Stimulated activated CD4-positive, alpha-beta T cell treated with anti-CD3 and anti-CD28 coated beads, TNF-alpha, amount 100 ng/mL, for 4 hours (primary cell): ENCODE measurements at places on chromosomes 3 and 15.

DNA sequence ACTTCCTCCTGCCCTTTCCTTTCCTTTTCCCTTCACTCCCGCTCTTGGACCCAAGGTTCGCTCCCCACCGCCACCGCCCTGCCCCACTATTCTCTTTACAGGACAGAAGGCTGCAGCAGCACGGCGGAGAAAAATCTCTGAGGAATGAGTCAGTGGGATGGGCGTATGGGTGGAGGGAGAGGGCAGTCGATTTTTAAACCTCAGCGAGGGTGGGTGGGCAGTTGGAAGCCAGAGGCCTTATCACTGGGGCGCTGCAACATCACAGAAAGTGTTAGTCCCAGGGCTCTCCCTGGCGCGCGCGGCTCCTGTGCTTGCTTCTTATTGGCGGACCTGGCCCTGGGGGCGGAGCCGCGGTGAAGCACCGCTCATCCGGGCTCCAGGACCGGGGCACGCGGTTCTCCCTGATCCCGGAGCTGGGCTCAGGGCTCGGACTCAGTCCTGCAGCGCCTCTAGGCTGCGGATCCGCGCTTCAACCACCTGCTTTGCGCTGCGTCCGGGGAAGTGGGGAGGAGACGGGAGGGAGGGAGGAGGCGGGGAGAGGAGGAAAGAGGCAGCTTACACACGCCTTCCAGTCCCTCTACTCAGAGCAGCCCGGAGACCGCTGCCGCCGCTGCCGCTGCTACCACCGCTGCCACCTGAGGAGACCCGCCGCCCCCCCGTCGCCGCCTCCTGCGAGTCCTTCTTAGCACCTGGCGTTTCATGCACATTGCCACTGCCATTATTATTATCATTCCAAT lies at the start of gene ALCAM:
TSS of gene ALCAM (plus strand) at position 584 of the 737 bp plus-strand sequence.
- DNase-seq, result peak; percentile 62

- DNase-seq, result no peak
These were observed 14.8 kb downstream of the ARNT2 start for GRCh38 chr15:80418892-80419537.

- DNase-seq, result no peak
These were observed 107.9 kb downstream of the APBA2 start for GRCh38 chr15:28993720-28994053.

GRCh38 chr15:67117370-67117769 lies 52.0 kb downstream of the SMAD3 start:
- no peak for DNase-seq

DNA sequence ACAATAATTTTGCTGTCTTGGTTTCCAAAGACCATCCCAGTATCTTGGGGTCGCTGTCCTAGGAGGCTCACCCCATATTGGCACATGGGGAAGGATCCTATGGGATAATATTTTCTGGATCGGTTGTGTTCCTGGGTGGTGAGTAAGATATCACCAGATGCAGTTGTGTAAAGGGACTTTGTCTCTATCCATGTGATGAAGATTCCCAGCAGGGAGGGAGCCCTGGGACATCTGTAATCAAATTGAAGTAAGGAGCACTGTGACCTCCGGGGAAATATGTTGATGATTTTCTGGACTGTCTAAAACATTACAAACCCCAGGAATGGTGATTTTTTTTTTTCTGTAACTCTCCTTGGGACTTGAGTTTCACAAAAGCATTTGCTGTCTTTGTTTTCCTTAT lies 36.2 kb upstream of the LRTM1 start:
- DNase-seq, result no peak

DNA sequence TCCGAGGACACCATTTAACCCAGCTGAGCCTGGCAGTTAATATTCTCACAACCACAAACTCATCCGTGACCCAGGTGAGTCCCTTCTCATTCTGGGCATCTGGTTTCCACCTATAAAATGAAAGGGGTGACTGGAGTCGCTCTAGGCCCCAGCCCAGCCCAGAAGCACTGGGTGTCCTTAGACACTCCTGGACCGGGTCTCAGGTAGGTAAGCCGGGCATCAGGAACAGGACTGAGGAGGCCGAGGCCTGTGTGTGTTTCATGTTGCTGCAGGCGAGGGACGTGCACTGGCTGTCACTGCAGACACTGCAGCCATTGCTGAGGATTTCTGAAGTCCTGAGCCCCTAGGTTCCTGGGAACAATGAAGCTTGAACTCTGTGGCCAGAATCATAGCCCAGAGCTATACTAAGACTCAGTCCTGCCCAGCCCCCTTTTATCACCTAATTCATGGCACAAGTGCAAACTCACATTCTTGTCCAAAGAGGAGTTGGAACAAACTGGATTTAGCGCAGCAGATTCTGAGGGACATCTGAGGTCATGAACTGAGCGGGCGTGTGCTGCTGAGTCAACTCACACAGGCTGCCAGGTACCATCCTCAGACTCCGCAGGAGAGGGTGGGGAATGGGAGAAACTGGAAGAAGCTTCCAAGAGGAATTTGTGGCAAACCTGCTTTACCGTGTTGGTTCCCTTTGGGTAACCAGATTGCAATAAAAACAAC lies 184.9 kb downstream of the FAM43A start:
- DNase-seq, result no peak

DNA sequence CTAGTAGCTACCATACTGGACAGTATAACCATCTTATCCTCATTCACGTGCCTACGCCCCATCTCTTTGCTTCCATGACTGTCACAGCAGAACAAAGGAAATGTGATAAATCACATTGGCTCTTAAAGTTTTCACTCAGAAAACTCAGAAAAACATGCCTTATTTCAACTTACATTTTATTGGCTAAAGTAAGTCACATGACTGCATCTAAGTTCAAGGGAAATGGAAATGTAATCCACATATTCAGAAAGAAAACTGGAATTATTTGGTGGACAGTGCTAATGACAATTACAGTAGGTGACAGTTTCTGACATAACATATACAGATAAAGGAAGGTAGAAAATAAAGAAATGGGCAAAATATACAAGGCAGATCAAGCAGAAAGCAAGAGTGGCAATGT lies 37.4 kb upstream of the VILL start:
- DNase-seq, result no peak

DNA sequence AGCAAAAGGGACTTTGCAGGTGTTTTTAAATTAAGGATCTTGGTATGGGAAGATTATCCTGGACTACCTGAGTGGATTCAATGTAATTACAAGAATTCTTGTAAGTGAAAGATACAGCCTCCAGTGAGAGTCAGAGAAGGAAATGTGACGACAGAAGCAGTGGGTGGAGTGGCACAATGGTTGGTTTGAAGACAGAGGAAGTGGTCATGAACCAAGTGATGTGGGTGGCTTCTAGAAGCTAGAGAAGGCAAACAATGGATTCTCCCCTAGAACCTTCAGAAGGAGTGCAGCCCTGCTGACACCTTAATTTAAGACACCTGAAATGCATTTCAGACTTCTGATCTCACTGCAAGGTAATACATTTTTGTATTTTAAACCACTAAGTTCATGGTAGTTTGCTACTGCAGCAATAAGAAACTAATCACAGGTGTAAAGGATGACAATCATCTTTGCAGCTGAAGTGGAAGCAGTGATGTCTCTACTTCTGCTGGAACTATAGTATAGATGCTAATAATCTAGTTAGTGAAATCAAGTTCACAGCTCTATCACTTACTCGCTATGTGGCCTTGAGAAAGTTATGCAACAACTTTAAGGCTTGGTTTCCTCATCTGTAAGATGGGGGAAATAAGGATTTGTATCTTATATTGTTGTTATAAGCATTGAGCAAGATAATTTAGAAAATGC lies 403.4 kb upstream of the SUCLG2 start:
- DNase-seq, result peak; percentile 42

DNA sequence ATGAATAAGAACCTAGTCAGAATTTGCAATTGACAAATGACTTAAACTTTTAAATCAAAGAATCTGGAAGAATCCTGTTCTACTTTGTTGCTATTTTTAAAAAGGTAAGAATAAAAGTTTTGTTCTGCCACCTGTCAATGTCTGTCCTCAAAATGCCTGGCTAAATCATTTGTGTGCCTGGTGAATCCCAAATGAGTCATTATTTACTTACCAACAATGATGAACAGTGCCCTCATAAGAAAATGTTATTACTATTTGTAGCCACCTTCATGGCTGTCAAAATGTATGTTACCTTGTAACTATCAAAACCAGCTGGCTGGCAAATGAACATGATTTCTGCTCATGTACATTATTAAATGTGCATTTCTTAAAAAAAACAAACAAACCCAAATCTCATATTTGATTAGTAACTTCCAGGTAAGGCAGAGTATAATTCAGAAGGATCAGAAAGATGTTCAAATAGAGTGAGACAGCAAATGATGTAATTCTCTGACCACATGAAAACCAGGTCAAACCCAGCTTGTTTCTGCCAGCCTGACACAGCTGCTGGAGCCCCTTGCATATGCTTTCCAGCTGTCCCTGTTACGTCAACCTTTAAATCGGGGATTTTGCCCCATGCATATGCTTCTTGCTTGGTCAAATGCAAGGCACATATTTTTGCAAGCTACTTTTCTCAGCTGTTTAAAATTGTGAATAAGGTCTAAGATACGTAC lies 137.9 kb downstream of the SSR3 start:
- no peak for DNase-seq

DNA sequence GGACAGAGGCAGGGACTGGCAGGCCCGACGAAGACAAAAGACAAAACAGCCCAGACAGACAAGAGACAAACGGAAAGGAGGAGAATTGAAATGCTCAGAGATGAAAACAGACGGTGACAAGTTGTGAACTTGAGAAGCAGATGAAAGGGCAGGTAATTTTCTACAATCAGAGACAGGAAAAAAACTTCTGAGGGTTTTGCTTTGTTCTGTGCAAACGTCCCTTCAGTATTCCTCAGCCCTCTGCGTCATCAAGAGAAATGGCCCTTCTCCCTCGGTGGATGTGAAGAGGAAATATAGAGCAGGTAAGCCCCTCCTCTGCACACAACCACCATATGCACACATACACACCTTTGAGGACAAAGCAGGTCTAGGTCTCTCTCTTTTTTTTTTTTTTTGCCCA lies 206.6 kb downstream of the UACA start:
- DNase-seq, result no peak

DNA sequence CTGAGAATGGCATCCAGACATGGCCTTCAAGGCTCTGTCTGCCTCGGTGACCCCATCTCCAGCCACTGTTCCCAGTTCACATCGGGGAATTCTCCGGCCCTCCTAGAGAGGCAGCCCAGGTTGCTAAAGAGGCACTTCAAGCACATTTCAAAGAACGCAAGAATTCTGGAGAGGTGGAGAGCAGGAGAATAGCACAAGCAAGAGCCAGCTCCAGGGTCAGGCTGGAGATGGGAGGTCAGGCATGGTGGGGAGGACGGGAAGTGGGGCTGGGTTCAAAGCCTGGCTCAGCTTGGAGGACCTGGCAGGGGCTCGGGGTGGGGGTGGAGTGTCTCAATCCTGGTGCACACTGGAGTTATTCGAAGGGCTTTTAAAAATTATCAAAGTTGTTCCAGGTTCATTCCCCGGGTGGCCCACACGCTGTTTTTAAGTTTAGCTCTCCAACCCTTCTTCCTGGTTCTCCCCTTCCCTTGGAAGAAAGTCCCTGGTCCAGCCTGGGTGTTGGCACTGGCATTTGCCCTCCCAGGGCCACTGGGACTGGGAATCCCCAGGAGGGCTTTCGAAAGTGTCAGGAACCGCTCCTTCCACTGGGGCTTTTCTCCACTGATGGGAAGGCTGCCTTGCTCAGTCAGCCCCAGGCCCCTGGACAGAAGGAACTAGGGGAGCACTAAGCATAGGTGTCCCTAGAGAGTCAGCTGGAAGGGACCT lies 35.8 kb downstream of the ZNF710 start:
- DNase-seq, result no peak

DNA sequence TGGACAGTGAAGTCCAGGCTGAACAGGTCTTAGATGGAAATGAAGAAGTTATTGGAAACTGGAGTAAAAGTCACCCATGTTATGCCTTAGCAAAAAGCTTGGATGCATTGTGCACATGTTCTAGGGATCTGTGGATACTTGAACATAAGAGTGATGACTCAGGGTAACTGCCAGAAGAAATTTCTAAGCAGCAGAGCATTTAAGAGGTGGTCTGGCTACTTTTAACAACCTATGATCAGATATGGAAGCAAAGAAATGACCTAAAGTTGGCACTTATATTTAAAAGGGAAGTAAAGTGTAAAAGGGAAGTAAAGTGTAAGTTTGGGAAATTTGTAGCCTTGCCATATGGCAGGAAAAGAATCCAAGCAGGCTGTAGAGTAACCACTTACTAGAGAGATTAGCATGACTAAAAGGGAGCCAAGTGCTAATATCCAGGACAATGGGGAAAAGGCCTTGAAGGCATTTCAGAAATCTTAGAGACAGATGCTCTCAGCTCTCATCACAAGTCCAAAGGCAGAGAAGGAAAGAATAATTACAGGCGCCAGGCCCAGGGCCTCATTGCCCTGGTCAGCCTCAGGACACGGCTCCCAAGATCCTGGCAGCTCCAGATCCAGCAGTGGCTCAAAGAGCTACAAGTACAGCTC lies 73.9 kb upstream of the KCNH8 start:
- no peak for DNase-seq

- DNase-seq, result no peak
These were observed 99.6 kb downstream of the PGPEP1L start for GRCh38 chr15:98907927-98908471.

GRCh38 chr15:89111961-89112340 lies 23.7 kb downstream of the ABHD2 start:
- no peak for DNase-seq

GRCh38 chr15:89326316-89326715 lies 8.3 kb downstream of the POLG start:
- DNase-seq, result no peak

DNA sequence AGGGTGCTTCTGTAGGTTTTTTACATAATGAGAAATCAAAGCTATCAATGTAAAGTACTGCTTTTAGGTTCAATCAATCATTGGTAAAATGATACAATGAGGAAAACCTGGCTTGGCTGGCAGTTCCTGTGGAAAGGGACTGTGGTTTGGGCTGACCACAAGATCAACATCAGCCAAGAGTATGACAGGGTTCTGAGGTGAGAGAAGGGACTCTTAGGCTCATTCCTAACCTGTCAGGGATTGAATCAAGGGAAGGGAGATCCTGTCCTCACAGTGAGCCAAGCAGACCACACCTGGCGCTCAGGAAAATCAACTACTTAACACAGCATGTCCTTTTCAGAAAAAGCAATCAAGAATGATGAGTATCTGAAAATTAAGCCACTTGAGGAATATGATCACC lies 111.1 kb downstream of the MAGI1 start:
- DNase-seq, result no peak

- DNase-seq, result no peak
These were observed 17.8 kb downstream of the BMF start for GRCh38 chr15:40090774-40091455.

DNA sequence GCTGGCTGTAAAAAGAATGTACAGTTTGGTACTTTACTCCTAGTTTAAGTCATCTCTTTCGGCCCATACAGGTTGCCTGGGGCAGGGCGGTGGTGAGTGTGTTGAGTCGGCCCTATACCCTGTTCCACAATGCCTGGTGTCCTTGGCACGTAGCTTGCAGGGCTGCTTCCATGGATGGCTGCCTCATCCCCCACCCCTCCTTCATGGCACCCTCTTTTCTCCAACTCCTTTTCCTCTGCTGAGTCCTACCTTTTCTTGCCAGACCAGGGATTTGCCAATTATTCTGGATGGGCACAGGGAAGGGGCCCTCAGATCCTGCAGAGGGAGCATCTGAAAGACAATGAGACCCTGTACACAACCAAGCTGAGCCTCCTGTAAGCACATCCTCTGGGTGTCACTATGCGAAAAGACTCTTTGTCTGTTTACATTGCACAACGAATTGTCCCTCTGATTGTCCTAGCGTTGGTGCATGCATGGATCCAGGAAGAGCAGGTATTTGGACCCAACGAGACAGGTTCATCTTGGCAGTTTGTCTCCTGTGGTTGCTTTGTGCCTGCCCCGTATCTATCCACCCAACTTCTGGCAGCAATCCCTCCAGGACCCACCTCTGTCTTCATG lies 73.6 kb upstream of the CGNL1 start:
- no peak for DNase-seq
